HFF-Myc (cell line): ENCODE measurements at places on chromosomes 1 and 21.

DNA sequence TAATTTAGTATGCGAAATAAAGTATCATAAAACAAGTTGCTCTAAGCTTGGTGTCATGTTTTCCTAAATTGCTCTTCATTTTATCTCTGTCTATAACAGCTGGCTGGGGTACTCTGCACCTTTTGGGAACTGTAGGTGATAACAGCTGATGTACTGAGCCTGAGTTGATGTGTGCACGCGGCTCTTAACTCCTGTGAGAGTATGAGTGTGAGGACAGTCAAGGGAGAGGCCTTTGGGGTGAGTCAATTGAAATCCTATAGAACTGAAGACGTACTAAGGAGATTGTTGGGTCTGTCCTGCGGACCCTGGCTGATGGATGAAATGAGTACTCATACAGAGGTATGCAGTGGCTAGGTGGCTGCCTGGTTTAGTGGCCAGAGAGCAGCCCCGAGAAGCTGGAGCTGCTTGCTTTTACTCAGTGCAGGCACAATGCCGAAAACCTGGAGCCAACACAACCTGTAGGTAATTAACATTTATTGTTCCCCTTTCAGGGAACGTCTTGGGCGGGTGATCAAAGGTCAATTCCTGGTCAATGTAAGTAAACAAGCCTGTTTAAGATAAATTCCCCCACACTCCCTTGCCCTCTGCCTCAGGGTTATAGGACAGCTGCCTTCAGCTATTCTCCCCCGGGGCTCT lies 188.5 kb downstream of the PRDM2 start:
- DNase-seq, result no peak

DNA sequence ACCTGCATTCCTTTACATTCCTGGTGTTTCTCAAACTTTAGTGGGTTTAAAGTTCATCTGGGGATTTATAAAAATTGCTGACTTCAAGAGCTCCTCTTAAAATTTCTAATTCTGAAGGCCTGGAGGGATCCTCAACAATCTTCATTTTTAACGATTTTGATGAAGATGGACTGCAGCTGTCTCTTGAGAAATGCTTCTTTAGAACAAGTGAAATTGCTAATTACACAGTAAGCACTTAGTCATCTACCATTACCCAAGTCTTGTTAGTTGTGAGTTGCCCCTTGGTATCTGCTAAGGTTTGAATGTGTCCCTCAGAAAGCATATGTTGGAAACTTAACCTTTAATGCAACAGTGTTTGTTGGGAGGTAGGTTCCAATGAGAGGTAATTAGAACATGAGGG lies 163.7 kb downstream of the LTN1 start:
- DNase-seq, result no peak

DNA sequence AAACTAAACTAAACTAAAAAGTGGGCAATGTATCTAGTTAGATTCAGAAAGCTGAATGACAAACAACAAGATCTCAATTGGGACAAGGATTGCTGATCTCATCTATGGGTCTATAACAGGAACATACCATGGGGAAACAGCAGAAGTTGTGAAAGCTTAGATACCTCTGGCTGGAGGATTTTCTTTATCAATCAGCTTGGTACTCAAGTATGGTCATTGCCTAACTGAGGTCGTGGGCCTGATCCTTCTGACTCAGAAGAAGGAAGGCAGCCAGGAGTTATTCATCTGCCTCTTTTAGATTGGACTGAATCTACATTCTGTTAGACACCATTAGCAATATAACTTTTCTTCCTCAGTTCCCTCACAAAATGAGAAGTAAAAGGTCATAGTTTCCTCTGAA lies 39.7 kb downstream of the DNTTIP2 start:
- DNase-seq, result no peak

- DNase-seq, result no peak
Measured at GRCh38 chr1:99756598-99756997, 9.8 kb downstream of the FRRS1 start.

DNA sequence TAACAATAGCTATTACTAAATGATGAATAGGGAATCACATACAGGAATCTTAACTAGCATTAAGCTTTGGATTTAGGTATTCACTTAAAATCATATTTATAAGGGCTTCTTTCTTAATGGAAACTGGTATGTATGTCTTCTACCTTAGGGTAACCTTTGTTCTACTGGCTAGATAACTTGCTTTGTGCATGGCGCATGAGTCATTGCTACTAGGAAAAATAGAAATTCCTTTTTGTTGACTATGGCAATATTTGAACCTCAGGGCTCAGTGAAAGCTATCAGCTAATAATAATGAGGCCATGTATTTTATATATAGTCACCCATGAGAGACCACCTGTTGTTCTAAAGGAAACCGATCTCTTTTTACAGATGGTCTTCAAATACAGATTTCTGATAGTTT lies 72.5 kb downstream of the RPS6KC1 start:
- DNase-seq, result peak; percentile 5

DNA sequence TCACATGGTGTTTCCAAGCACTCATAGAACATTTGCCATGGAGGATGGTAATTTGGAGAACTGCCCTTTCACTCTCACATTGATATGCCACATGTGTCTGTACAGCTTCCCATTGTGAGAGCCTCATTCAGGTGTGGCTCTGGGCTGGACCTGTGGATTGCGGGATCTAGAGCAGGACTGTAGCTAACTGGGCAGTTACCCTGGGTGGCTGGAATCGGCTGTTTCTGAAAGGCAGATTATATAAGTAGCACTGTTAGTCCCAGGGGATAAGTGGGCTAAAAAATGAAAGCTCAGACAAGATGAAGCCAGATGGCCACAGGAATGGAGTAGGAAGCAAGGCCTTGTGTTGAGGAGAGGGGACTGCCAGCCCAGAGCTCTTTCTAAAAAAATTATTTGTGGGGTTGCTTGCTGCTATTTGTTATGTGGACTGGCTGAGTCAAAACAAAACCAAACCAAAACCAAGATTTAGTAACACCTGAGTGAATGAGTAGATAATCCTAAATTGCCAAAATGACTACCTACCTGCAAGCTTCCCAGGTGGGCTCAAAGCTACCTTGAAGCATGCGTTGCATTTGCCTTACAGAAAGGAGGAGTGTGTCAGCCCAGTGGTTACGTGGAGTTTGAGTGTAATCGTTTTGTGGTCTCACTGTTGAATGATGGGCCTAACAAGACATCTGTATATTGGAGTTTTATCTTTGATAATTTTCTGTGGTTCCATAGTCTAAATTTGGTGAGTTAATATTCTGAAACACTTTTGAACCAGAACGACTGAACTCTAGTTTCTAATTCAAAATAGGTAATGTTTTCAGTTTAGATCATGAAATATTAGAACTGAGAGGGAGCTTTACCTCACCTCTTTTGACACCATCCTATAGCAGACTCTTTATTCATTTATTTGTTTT lies 58.0 kb downstream of the SDCCAG8 start:
- no peak for DNase-seq

- DNase-seq, result no peak
Measured at GRCh38 chr1:226664413-226665101, 74.5 kb downstream of the ITPKB start.

DNA sequence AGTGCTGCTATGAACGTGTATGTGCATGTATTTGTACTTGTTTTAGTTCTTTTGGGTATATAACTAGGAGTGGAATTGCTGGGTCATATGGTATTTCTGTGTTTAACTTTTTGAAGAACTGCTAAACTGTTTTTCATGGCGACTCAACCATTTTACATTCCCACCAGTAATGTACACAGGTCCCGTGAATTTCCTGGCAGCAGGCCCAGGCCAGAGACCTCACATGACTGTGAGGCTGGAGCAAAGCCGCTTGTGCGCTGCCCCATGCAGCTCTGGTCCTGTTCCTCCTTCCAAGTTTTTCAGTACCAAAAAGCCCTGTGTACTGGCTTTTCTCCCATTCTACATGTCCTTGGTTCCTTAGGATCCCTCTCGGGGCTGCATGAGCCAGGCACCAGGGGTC lies 29.6 kb downstream of the ACOT11 start:
- DNase-seq, result no peak

GRCh38 chr1:97507863-97508262 lies 413.0 kb downstream of the DPYD start:
- DNase-seq, result no peak

DNA sequence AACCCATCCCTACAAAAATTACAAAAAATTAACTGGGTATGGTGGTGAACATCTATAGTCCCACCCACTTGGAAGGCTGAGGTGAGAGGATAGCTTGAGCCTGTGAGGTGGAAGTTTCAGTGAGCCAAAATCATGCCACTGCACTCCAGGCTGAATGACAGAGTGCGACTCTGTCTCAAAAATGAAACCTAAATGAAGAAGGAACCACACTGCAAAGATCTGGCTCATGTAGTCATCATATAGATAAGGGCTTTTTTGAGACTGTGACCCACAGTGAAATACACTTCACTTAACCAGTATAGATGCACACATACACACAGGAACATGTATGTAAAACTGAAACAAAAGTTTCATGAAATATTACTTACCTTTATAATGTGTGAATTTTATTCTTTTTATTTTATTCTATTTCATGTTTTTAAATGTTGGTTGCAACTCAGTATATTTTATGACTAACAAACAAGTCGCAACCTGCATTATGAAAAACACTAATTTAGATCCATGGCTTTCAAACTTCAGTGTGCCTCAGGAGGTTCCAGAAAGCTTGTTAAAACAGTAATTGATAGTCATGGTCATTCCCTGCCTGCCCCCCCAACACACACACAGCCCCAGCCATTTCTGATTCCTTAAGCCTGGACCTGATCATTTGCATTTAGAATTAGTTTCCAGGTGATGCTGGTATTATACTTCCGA lies 189.5 kb downstream of the PATJ start:
- no peak for DNase-seq

- DNase-seq, result no peak
Measured at GRCh38 chr1:41447995-41448770, 36.3 kb downstream of the EDN2 start.

DNA sequence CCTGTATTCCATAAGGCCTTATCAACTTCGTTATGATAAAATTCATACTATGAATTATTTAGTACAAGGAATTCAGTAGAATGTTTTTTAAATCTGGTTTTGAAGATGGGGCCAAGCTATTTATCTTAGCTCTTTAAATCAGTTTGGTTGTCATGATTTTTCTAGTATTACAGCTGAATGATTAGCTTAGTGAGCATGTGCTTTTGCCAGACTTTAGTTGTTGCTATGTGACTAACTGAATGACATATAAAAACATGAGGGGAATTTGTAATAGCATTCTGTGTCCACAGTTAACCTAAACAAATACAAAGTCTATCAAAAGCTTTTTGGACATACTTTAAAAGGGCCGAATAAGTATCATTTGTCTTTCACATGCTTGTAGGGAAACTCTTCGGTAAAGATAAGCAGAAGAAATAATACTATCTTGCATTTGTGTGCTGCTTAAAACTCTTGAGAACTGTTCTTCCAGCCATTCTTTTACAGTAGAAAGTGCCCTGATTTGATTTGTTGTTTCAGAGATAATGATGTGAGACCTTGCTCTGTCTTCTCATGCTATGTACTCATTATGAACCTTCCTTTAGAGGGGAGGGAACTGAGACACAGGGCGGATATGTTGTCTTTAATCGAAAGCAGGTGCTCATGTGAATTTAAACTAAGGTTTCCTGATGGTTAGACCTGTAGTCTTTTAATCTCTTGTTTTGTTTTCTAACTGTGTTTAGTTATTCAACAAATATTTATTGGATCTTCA lies 18.8 kb downstream of the NEK7 start:
- no peak for DNase-seq

DNA sequence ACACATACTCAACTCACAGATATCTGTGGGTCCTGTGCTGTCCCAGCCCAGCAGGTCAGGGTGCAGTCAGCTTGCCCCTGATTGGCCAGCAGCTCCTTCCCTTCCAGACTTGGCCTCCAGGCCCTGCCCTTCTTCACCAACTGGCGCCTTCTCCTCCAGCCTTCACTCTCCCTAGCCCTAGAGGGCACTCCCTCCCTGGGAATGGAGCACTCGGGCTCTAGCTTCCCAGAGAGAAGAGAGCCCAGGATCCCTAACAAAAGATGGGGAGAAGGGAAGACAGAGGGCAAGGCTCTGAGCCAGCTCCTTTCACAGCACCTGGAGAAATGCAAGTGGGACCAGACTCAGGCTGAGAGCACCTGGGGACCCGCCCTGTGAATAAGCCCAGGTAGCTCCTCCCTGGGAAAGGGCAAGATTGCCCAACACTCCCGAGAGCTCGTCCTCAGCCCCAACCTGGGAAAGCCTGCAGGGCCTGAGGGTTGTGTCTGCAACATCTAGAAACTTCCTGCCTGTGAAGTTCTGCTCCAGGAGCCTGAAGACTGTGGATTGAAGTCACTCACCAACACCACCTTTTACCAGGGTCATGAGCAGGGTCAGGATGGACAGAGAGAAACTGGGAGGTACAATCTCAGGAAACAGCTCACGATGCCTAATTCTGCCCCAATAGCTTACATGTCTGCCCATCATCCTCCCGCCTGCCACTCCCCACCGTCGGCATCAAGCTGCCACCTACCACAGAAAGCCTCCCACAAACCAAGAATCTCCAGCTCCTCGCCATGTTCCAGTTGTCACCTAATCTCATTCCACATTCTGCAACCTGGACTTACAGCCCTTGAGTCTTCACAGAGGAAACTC lies at the start of gene PGLYRP4:
Gene PGLYRP4 (minus strand): TSS at position 331 of the 852 bp plus-strand sequence. CDS start 909 bp downstream, outside the sequence.
- no peak for DNase-seq

DNA sequence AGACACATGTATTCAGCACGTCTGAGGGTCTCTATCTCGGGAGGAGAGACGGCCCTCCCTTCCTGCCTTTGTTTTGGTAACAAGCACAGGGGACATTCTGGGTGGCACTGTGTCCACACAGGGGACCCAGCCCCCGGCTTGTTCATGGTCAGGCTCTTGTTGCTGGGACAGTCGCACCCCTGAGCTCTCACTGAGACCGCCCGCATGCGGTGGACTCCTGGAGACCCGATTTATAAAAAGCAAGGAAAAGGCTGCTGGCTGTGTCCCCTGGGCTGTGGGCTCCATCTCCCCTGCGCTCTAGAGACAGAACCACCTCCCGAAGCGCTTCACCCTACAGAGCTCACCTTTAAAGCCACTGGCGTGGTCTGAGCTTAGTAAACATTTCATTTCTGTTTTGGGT lies 103.4 kb downstream of the WDR4 start:
- DNase-seq, result no peak

DNA sequence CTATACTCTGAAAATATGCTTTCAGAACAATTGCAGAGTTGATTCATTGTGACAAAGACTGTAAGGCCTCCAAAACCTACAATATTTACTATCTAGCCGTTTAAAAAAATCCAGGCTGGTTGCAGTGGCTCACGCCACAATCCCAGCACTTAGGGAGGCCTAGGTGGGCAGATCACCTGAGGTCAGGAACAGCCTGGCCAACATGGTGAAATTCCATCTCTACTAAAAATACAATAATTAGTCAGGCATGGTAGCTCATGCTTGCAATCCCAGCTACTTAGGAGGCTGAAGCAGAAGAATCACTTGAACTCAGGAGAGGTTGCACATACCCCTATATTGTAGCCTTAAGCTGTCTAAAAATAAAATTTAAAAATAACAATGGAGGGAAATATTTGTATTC lies 5.3 kb upstream of the TFF2 start:
- no peak for DNase-seq

DNA sequence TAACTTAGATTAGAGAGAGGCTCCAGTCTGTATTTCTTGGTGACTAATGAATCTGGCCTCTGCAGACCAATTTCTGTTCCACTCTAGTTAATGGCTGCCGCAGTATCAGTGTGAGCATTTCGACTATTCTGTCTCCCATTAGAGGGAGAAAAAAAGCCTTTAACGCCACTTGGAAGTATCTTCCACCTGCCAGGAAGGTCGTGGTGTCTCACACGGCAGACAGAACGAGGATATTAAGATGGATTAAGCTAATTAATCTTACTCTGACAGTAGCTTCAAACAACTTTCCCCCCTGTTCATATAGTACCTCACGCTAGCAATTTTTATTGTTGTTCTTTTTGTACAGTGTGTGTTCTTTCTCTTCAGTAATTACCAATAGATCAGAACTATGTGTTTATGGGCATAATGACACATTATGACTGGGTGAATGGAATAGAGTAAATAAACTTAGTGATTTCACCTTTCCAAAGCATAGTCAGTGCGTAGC lies 153.8 kb downstream of the ADGRL2 start:
- no peak for DNase-seq
